Activated naive CD4-positive, alpha-beta T cell treated with anti-CD3 and anti-CD28 coated beads, Interleukin-2, amount 50 U/mL, for 16 hours (primary cell): ENCODE measurements at places on chromosomes 13 and 19.
A peak's percentile ranks its signal among the peaks of the same experiment; 100 is the strongest.

DNA sequence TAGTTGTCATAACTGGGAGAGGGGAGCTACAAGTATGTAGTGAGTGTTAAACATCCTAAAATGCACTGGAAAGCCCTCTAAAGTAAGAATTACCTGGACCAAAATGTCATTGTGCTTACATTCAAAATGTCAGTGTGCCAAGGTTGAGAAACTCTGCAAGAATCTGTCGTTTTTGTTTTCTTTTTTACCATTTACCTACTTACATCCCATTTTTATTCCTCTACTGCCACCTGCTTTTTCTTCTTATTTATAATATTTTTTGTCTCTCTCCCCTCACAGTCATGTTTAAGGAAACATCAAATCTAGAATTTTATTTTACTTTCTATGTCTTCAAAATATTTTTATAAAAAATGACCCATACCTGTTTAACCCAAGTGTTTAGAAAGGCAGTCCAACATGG is 226.4 kb downstream of the PCDH17 start:
- DNase-seq, result no peak

DNA sequence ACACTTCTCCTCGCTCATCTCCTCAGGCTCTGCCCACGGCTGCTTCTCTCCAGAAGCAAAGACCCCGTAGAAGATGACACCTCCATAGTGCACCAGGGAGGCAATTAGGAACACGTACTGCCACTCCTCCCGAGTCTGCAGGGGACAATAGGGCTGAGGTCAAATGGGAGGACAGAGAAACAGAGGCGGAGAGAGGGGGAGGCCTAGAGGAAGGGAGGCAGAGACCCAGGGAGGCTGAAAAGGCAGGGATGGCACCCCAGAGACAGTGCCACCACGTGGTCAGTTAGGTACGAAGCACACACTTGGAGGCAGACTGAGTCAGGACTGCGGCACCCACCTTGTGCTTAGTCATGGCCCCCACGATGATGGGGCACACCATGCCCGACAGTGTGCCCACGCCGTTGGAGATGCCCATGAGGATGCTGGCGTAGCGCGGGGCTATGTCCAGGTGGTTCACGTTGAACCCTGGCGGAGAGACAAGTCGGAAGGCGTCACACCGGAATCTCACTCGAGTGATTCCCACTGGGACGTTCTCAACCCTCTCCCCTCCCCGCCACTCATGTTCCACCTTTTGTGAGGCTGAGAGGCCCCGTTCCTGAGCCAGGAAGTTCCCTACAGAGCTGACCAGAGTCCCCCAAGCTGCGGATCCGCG is 5.6 kb downstream of the GFY start:
- DNase-seq, result peak; percentile 37

- no peak for DNase-seq
Observed at GRCh38 chr19:17538684-17539237, 16.7 kb upstream of the COLGALT1 start.

DNA sequence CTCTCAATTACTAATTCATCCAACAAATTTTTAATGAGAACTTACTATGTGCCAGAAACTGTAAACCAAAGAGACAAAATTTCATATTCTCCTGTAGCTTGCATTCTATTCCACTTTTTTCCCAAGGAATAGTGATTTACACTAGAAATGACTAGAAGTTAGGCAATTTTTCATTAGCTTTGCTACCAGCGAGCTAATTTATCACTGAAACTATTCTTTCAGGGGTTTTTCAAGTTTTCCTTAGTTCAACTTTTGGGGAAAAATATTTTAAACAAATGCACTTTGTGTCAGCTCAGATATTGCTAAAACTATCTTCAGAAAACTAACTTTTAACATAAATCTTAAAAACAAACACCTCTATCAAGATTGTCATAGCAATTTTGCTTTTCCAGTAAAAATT is 5.4 kb downstream of the TNFRSF19 start:
- no peak for DNase-seq

GRCh38 chr19:41530761-41531301 is 45.1 kb upstream of the CEACAM21 start:
- DNase-seq, result no peak

GRCh38 chr13:90954605-90955195 is 392.8 kb upstream of the MIR17HG start:
- no peak for DNase-seq

DNA sequence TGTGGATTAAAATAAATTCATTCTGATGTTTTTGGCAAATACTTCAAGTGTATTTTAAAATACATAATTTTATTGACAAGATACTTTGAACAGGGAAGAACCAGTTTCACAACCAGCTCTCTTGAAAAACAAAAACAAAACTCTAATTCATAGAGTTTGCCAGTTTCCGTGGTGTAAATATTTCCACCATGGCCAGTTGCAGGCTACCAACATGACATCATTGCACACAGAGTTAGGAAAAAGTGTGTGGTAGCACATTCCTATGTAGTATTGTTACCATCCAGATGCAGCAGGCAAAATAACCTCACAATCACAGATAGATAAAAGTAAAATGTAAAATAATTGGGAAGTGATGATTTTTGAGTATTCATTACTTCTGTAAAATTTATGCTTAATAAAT is 7.7 kb upstream of the RNF113B start:
- no peak for DNase-seq

GRCh38 chr13:75092143-75092542 is 389.8 kb downstream of the TBC1D4 start:
- DNase-seq, result no peak

GRCh38 chr19:16293118-16294091 is 31.2 kb upstream of the KLF2 start:
- no peak for DNase-seq

DNA sequence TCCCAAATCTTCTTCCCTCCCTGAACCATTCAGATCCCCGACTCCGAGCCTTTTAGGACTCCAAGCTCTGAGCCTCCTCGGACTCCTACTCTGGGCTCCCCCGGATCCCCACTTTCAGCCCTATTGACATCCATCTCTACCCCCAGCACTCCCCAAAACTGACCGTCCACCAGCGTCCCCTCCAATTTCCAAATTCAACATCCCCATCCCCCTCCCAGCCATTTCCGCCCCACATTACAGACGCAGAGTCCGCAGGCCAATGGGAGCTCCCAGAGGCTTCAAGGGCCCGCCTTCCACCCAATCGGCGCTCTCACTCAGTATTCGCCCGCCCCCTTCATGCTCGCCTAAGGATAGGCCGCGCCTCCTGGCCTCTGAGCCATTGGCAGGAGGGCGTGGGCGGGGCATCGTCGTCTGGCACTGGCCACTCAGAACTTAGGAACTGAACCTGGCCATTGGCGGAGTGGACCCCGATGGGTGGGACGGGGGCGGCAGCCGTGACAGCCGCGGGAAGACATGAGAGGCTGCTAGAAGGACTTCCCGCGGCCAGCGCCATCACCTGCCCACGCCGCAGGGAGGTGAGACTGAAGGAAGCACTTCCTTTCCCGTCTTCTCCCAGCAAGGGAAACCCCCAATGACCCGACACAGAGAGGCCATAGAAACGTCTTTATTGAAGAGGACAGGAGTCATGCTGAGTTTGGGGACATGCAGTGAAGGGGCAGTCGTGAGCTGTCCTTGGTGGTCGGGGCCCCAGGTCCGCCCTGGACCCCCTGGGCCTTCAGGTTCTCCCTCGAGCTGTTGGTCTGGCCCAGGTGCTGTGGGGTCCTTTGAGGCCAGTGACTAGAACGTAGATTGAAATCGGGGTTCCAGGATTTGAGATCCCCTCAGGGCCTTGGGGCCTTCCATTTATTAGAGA is at the start of gene ALKBH6:
ALKBH6 (minus strand) TSS at position 202 of the 913 bp plus-strand sequence. CDS start 816 bp downstream, outside the sequence.
- peak; percentile 100 for DNase-seq

- no peak for DNase-seq
Observed at GRCh38 chr19:57231686-57232085, 863 bp downstream of the AURKC start.

- DNase-seq, result no peak
Observed at GRCh38 chr19:39170386-39171231, 26.2 kb upstream of the NCCRP1 start.

- DNase-seq, result no peak
Observed at GRCh38 chr13:111319998-111320911, at the start of gene TEX29. Gene TEX29, plus strand, starts transcription at chr13:111320642. Its CDS starts 249 bp downstream, at chr13:111320891.

GRCh38 chr19:8208922-8209461 is at the start of gene CERS4:
Gene CERS4, plus strand, starts transcription at chr19:8209370. Its CDS starts 41,707 bp downstream, at chr19:8251077.
- peak; percentile 83 for DNase-seq

DNA sequence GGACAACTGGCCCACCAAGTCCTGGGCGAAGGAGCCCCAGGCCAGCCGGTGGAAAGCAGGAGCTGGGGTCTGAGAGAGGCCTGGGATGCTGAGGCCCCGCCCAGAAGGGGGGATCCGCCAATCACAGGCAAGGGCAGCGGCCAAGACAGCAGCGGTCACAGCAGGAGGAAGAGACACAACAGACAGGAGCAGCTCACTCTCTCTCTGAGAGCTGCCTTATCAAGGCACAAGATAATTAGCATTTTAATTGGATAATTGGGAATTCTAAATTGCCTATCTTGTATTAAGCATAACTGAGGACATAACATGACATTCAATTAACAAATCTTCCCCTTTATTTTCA is 46.2 kb downstream of the CEBPG start:
- DNase-seq, result no peak

- DNase-seq, result no peak
Observed at GRCh38 chr13:110244071-110244830, 62.7 kb downstream of the COL4A1 start.

- no peak for DNase-seq
Observed at GRCh38 chr13:67004511-67004910, 225.6 kb downstream of the PCDH9 start.

- DNase-seq, result no peak
Observed at GRCh38 chr13:75687150-75687763, 51.1 kb downstream of the LMO7 start.

GRCh38 chr13:46728777-46729176 is 68.2 kb downstream of the ESD start:
- DNase-seq, result no peak

DNA sequence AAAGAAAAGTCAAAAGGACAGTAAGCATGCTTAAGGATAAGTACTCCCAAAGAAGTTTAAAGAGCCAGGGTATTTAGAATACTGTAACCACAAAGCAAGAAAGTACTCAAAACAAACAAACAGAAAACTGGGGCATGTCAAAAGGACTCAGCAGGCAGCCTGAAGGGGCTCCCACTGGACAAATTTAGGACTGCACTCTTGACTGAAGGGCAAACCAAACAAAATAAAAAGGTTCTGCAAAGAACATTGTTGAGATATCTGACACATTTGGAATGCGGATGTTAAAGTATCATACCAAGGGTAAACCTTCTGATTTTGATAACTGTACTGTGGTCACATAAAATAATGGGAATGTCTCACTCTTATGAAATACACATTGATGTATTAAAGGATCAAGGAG is 157.4 kb downstream of the TNFSF13B start:
- no peak for DNase-seq

- no peak for DNase-seq
Observed at GRCh38 chr19:33374236-33374714, 766 bp downstream of the CEBPG start.

- no peak for DNase-seq
Observed at GRCh38 chr19:47438793-47439220, 19.5 kb upstream of the MEIS3 start.

GRCh38 chr19:11105014-11105636 is 15.9 kb downstream of the LDLR start:
- DNase-seq, result no peak

DNA sequence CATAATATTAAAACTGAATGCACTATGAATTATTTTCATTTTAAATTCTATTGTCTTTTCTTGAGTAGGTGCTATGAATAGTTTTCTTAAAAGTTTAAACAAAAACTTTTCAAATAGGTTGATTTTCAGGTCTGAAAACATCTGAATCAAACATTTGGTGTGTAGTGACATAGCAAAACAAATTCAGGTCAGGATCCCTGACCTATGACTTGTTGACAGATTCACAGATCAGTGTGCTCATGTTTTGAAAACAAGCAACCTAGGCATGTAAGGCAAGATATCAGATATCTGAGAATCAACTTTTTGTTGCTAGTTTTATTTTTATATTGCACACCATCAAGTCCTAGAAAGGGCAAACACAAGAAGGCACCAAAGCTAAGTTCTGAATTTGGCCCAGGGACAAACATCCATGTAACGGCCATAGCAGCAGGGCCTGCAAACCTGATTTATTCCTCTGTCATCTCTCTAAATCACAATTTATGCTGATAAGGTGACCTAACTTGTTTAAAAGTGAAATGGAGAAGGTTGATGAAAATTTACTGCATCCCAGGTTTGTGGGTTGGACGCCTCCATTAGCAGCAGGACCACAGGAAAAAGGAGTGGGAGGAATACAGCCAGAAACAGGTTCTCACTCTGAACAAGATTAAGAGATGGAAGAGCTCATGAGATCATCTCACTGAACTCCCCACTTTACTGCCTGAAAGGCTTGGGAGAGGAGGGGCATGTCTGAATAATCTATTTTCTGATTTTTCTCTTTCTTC is 337.7 kb downstream of the KCNRG start:
- DNase-seq, result no peak

- no peak for DNase-seq
Observed at GRCh38 chr19:39131255-39131755, 5.7 kb downstream of the PAK4 start.

DNA sequence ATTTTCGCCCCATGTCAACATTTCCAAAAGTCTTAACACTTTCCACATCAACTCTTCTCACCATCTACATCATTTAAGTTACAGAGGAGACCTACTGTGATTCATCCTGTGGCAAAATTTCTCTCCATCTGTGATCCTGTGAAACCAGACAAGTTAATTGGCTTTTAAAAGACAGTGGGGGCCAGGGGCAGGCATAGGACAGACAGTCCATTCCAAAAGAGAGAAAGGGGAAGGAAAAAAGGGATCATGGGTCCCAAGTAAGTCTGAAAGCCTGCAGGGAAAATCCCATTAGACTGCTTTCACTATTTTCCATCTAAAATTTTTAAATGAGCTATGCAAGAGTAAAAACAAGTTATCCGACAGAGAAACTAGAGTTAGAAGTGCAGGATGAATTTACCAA is 121.0 kb downstream of the MRPL57 start:
- DNase-seq, result no peak

DNA sequence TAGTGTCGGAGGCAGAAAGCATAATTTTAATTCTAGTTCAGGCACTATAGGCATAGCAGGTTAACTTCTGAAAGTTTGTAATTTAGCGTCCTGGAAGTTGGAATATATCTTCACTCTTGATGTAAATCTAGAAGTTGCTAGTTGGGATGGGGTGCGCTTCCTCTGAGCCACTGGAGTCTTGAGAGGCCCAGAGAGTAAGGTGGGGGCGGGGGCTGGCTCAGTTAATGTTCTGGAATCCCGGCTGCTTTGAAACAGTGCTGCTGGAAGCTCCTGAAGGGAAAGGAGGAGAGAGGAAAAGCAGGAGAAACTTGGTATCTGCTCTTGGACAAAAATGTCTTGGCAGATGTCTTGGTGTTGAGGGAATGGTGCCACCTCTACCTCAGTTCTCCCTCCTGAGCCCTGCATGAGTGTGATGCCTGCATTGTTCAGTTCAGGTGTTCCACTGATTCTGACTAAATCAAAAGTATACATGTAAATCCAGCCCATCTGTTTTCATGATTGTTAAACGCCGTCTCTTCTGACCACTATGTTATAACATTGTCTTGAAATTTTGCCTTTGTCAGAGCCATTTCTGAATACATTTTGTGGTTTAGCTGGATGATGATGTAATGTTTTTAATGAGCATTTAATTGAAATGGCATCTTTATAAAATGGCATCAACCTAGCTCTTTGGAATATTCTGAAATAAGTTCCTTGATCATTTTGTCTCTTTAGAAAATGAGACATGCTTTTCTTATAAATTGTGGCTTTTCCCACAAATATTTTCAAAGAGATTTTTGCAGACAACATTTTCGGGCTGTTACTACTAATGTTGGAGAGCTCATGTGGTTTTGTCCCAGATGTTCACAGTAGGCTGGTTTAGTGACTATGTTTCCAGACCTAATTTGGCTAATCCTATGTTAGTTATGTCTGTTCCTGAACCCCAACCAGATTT is 202.7 kb downstream of the SHISA2 start:
- no peak for DNase-seq
